ENCODE measurements at places on chromosomes 7 and 10. TPM values are rescaled to one million over a fixed set of nuclear protein-coding genes. Genes with fewer than 3 reads are reported as not detected.

The CYP3A7 gene
- total RNA-seq: not detected

DNA sequence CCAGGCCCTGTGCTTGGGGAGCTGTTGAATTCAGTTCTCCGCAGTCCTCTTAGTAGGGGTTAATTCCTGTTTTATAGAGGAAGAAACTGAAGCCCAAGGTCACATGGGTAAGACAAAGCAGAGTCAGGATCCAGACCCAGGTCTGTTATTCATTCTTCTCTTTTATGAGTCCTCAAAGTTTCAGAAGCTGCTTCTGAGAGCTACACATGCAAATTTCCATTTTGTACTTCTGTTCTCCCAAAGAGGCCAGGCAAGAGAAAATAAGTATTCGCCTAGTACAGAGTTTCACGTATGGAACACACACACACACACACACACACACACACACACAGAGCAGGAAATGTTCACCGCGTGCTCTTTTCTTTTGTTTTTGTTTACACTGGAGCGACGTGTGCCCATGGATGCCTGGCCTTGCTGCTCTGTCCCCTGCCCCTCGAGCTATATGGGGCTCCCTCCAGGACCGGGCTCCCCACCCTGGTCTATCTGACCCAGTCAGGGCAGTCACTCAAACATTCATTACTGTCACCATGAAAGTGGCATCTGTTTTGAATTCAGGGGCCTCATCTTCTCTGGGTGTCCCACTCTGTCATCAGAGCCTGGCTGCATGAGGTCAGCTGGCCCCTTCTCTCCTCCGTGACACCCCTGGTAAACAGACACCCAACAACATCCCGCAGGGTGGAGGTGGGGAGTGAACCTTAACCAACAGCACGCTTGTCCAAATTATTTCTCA, 84.4 kb downstream of the TNS3 start:
- DNase-seq: no peak

DNA sequence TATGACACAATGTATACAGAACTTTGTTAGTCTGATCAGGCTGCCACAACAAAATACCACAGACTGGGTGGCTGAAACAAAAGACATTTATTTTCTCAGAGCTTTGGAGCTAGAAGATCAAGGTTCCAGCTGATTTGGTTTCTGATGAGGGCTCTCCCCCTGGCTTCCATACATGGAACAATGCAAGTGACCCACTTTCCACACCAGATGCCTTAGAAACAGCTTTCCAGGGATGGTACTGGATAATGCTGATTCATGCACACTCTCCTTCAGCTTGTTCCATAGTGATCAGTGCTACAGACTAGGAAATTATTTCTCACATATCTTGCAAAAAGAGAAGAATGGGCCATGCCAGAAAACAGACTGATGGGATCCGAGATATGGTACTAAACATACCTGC, 1274.9 kb upstream of the SORCS1 start:
- DNase-seq: no peak

- DNase-seq: no peak
Observed at GRCh38 chr7:106524690-106525059, 136.3 kb downstream of the CCDC71L start.

The ANXA8 gene
- total RNA-seq: not detected

The TRIM50 gene
- not detected for total RNA-seq

The HOXA2 gene
- not detected for total RNA-seq

The PODXL gene
- 0.27 TPM for total RNA-seq

The SLC13A1 gene
- not detected for total RNA-seq

The DPYSL4 gene
- 1.2 TPM for total RNA-seq

The PTPRN2 gene
- total RNA-seq: 0.78 TPM

DNA sequence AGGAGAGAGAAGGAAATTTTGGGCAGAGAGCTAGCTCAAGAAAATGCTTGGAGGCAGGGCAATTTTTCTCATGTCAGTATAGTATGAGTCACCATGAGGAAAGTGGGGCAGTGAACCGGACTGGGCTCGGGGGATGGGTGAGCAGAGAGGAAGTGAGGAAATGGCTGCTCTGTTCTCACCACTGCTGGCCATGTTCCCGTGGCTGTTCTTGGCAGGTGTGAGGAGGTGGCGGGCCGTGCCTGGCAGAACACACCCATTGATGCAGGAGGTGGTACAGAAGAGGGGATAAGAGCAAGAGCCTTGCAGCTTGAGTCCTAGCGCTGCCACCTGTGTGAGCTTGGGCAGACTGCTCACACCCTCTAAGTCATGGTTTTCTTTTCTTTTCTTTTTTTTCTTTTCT, 304.4 kb upstream of the LYZL1 start:
- DNase-seq: no peak

GRCh38 chr7:22356701-22357310, at the start of gene RAPGEF5:
RAPGEF5 (minus strand) TSS chr7:22357154; CDS start chr7:22357060, 94 bp downstream.
- no peak for DNase-seq

- DNase-seq: no peak
Observed at GRCh38 chr10:43824934-43825333, 176.3 kb upstream of the ZNF32 start.

DNA sequence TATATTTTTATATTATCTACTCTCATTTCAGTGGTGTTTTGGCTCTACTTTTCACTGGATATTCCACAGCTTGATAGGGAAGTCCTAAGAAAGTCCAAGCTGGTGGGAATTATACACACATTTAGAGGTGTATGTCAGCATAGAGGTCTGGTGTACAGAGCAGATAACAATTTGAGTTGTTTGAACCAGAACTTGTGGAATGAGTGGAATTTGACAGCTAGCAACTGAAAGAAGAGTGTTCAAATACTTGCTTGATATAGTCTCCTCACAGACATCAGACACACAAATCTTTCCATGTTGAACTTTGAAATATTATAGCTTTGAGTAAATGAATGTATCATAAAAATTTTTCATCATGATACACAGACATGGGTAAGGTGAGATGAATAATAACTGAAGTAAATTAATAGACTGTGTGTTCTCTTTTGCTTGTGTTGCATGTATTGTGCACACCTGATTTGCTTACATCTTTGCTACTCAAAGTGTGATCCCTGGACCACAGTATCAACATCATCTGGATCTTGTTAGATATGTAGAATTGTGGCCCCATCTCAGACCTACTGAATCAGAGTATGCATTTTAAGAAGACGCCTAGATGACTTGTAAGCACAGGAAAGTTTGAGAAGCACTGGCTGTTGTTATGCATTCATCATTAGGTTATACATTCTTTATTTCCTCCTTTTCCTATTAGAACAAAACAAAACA, 91.5 kb downstream of the ABCA13 start:
- no peak for DNase-seq

DNA sequence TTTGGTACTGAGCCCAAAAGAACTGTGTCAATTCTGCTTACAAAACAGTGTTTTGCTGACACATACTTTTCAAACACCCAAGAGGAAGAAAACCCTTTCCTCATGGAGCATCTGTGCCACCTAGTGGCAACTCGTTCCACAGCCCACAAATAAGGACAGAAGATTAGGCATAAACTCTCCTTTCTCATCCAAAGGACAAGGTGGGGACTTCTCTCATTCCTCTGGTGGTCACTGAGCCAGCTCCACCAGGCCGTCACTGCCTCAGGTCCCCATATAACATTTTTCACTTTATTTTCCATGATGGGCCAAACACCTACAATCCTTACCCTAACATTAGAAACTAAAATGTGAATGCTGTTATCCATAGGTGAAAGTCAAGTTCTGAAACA, 76.9 kb downstream of the RNF216 start:
- peak; percentile 72 for DNase-seq

DNA sequence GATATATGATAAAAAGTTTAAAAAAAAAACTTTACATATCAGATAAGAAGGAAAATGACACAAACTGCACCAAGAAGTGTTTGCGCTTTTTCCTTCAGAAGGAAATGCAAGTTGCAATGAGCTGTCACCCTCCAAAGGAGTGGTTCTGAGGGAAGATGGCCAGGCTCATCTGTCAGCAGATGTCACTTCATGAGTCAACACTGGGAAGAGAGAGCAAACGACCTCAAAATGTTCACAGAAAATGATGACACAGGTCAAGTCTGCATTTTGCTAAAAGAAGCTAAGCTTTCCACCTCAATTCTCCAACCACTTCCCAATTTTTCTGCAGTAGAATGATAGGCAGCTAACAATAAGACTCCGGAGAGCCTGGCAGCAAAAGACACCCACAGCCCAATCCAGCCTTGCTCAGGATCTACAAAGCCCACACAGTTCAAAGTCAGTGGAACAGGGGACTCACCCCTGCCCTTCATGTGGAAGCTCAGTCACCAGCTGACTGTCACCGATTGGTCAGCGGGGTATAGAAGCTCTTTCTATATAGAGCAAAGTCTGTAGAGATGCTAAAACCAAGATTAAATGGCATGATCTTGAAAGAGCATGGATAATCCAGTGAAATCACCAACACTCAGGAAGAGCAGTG, 155.1 kb upstream of the NEBL start:
- no peak for DNase-seq

DNA sequence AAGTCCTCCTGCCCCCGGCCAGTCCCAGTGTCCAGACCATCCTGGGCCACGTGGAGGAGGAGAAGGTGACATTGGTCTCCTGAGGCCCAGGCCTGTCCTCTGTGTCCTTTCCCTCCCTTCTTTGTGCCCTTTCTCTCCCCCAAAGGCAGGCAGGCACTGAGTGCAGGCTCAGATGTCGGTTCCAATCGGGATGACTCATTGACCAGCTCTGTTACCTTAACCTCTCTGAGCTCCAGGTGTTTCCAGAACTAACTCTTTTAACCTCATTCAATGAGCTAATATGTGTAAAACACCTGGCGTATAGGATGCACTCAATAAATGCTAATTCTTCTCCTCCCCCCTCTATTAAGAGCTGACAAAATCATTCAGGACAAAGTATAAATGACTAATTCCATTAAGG, 25.7 kb downstream of the MACROH2A2 start:
- DNase-seq: no peak

DNA sequence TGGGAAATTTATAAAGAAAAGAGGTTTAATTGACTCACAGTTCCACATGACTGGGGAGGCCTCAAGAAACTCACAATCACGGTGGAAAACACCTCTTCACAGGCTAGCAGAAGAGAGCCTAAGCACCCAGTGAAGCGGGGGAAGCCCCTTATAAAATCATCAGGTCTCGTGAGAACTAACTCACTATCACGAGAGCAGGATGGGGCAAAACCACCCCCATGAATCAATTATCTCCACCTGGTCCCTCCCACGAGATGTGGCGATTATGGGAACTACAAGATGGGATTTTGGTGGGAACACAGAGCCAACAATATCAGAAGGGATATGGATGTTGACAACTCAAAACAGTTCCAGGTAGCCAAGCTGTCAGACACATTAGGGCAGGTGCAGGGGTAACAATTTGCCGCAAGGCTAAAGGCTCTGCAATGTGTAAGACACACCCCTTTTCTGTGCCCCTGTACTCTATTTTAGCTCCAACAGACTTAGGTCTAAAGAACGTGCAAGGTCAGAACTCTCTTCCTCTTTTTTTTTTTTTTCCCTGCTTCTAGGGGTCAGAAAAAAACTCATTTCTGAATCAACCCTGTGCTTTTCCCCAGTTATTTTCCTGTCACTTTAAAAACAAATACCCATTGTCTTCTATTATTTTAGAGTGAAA, 30.7 kb upstream of the RBM20 start:
- DNase-seq: no peak

The MYPN gene
- total RNA-seq: not detected

DNA sequence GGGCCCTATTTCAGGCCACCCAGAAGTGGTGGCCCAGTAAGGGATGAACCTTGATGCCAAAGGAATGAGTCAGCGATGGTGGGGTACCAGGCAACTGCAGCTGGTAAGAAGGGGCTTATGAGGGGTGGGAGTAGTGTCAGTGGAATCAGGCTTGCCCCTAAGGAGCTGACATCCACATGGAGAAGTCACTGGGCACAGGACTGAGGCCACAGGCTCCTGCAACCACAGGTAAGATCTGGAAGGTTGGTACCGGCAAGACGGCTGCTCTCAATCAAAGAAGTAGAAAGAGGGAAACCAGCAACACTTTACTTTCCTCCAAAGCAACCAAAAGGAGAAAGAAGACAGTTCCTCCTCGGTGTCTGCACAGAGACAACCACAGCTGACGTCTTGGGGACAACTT, 2.5 kb downstream of the GCK start:
- DNase-seq: no peak

GRCh38 chr10:82826132-82826531, 951.1 kb downstream of the NRG3 start:
- DNase-seq: no peak

The HOXA7 gene
- total RNA-seq: not detected

The LRRC17 gene
- not detected for total RNA-seq

The ST8SIA6 gene
- total RNA-seq: not detected

DNA sequence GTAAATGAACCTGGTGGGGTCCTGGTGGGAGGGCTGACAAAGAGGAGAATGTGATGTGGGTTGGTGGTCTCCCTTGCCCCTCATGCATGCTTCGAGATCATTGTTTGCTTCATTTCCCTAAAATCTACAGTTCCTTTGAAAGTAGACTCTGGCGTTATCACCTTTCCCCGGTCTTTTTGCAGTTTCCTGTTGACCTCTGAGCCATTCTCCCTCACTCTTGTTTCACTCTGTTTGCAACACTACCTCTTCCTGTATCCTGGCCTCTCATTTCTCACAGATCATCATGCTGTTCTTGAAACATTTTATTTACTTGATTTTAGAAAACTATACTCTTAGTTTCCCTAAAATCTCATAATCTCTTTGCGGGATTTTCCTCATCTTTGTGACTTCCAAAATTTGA, 179.8 kb downstream of the WNT2 start:
- DNase-seq: no peak

DNA sequence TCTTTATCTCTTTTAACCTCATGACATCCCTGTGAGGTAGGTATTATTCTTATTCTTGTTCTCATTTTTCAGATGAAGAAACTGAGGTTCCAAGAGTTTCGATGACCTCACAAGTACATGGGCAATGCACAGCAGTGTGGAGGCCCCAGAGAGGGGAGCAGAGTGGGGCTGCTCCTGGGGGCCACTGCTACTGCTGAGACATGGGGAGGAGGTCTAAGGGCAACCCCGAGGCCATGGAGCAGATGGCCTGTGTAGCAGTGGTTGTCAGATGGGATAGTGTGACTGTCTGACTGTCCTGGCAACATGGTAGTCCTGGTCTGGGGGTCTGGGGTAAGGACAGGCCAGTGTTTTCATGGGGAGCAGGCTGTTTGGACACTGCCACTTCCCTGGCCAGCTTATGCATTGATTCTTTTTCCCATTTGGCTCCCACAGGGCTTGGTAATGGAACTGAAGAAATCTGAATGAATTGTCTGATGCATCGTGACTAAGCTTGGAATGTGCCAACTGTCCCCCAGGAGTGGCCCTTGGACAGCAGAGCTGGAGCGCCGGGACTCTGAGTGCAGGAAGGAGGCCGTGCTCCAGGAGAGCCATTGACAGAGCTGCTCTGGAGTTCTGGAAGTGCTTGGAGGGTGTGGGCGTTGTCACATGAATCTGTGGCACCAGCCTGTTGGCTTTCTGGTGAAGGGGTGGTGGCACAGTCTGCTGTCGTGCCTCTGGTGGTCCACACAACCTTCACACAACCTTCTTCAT, 40.9 kb downstream of the ADRA2A start:
- no peak for DNase-seq
